Esophagus muscularis mucosa (tissue), 4 donors: ENCODE measurements at places on chromosomes 12 and 14. TPM values are rescaled to one million over a fixed set of nuclear protein-coding genes. Genes with fewer than 3 reads are reported as not detected.

DNA sequence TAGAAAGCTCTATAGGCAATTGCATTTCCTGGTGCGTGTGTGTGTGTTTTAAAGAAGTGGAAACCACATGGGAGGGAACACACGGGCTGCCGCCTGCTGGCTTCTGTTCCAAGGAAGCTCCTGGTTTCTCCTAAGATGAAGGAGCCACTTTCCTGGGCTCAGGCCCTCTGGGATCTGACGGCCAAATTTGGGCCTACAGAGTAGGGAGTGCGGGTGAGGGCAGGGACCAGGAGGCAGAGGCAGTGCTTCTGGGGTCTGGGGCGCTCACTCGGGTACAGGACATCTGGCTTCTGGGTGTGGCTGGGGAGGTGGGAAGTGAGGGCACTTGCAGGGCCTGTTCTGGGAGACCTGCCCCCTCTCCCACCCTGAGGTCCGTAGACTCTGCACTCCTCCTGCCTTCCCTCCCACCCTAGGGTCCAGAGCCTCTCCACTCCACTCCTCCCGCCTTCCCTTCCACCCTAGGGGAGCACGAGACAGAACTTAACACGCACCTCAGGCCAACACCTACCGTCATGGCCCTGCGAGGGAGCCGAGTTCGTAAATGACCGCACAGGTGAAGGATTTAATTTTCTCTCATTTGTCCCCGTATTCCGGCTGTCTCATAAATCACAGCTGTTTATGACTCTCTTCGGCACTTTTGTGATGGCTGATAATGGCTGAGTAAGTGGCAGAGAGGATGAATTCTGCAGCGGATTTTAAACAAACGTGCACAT is 127.7 kb downstream of the KIF26A start:
- DNase-seq, result no peak

- DNase-seq, result no peak
Observed at GRCh38 chr12:52655720-52656124, 3.7 kb upstream of the KRT2 start.

DNA sequence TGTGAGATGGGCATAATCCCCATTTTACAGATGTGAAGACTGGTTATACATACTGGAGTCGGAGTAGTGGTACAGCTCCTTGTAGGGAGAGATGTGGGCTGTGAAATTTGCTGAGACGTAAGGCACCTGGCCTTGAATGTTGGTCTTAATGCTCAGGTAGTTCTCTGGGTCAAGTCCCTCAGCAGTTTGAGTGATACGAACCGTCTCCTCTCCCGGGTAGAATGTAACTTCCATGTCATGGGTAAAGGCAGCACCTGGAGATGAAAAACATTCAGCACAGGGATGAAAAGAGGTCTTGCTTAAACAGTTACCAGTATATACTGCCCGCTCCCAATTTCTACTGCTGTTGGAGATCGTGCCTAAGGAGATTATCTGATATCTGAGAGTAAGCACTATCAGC is 28.3 kb downstream of the NID2 start:
- peak; percentile 53 for DNase-seq

OR5AU1 gene
- total RNA-seq, result not detected

- no peak for DNase-seq
Observed at GRCh38 chr12:27554421-27555186, 30.6 kb downstream of the PPFIBP1 start.

GRCh38 chr12:98514982-98515286 is 456 bp upstream of the TMPO start:
- DNase-seq, result no peak

DNA sequence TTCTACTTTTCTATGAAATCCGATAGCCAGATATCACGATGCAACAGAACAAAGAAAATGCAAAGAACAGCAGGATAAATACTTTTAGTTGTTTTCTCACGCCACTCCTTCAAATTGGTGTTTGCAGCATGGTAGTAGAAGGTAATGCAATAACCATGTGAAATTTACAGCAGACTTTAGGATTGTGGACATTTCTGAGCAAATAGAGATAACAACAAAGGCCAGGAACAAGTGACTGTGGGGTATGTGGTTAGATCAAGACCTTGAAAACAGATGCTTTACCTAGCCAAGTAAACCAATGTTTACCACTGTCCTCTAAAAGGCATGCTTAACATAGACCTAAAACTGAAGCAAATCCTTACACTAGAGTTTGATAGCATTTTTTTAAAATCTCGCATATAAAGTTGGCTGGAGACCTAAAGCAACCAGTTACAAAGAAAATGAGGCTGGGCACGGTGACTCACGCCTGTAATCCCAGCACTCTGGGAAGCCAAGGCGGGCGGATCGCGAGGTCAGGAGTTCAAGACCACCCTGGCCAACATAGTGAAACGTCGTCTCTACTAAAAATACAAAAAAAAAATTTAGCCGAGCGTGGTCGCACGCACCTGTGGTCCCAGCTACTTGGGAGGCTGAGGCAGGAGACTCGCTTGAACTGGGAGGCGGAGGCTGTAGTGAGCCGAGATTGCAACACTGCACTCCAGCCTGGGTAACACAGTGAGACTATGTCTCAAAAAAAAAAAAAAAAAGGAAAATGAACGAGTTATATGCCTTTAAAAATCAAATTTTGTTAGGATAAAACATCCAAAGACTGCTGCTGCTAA is 123.2 kb upstream of the FOXN3 start:
- DNase-seq, result peak; percentile 29

KRT79 gene
- total RNA-seq, result not detected

- DNase-seq, result no peak
Observed at GRCh38 chr14:82855912-82856391, 1322.3 kb upstream of the SEL1L start.

PRH1 gene
- total RNA-seq, result 13.4 TPM
